HepG2 (cell line): ENCODE measurements at places on chromosomes 11 and 22.

GRCh38 chr11:69204941-69205742 is 49.4 kb downstream of the SMIM38 start:
- no peak for DNase-seq

DNA sequence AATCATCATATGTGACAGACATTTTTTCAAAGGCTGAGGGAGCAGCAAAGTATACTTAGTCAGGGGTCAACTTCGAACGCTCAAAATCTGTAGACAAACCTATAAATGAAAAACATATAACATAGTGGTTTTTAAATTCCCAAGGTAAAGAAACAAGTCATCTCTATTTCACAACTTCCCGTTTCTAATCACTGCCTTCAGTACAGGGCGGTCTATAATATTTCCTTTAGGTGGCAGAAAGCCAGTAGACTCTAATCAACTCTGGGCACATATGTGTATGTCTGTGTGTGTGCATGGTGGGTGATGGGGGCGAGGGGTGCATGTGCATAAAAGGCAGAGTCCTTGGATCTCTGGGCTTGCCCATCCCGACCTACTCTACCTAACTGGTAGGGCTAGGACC is 55.0 kb upstream of the ARFGAP3 start:
- no peak for DNase-seq

GRCh38 chr11:87892291-87892690 is 283.0 kb downstream of the RAB38 start:
- no peak for DNase-seq

DNA sequence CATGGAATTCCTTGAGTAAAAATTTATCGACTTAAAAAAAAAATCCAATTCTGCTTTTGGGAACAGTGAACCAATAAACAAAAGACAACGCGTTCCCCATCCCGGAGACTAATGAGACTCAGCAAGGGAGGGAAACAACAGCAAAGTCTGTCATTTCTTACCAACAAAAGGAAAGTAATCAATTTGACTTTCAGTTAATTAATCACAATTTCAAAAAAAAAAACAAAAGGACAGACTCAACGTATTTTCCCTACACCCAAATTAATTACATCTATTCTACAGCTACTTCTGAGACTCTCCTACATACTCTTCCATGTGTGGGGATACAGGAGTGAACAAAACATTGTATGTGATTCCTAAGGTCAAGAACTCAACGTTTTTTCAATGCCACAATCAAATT is 1.9 kb downstream of the RDX start:
- no peak for DNase-seq

DNA sequence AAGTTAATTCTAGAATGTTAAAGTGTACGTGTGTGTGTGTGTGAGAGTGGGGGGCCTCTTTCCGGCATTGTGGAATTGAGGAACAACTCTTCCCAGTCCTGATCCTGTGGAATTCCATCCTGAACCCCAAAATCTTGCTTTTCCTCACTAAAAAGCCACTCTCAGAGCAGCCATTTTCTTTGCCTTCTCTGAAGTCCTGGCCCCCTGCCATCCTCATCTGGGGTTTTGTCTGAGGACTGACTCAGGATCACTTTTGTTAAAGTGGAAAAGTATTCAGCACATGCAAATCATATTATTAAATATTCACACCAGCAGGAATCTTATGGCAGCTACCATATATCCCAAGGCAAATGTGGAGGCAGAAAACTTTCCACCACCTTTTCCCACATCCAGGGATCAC is 3.8 kb downstream of the SCN4B start:
- DNase-seq, result no peak

DNA sequence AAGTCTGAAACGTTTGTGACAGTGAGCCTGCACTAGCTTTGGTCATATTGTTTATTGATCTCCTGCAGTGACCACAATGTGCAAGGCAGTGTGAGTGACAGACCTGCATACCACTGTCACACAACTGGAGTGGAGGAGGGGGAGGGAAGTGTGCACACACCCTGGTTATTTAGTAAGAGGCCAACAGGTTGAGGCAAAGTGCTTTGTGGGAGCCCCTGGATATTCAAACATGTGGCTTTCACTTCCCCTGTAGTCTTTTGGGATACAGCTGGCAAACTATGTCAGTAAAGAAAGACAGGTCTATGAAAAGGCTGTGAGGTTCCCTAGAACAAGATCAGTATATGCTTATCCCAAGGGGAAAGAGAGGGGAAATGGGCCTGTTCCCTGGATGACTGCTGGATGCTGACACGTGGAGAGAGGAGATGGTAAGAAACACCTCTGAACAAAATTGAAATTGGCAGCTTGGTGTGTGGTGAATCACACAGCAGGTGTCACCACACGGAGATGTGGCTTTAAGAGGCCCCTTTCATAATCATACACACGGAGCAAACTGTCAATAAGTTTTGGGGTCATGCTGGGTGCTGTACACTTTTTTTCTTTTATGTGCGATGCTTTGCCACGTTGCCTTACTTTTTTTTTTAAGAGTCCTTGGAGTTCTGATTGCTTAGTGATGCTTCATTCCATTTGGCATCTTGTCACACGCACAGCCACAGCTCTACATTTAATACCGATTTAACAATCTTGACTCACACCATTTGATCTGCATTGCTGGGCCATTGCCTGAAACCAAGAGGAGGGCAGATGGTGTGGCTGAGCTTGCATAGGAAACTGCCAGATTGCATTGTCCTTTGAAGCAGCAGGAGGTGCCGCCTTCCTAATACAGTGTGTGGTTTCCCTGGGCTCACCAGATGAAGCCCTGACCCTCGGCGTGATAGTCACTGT is 11.3 kb downstream of the OSBP2 start:
- peak; percentile 13 for DNase-seq

- DNase-seq, result no peak
Observed at GRCh38 chr11:102685338-102685737, 20.2 kb downstream of the MMP27 start.

DNA sequence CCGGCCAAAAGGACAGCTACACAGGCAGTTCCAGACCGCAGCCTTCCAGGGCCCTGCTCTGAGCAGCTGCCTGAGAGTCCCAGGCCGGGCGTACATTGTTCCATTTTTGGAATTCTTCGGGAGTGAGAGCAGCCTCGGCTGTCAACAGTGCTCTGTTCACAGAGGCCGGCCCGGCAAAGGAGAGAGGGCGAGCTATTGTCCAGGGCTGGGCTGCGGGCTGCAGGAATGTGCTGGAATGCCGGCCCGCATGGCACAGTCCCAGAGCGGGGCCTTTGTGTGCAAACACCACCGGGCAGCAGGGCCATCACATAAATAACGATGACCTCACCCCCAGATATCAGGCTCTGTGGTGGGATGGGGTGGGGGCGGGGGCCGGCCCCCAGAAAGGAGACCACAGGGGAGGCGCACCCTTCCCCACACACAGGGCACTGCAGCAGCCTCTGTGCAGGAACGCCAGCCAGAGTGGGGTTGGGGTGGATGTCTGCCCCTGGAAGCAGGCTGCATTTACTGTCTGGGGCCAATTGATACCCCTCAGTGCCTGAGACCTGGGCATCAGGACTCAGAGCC is 15.8 kb downstream of the LINC01488 start:
- peak; percentile 97 for DNase-seq

DNA sequence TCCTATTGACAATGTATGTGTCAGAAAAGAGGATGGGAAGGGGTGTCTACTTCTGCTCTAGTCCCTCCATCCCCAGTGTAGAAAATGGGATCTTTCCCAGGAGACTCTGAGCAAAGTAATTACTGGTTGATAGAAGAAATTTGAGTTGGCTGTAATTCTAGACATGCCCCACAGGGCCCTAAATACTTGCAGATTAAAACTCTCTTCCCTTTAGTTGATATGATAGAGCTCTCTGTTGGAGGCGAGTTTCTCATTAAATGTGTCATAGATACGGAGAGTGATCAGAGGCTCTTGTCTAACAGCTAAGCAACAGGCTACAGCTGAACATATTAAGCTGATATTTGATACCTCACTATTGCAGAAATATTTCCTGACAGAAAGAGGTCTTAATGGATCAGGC is 32.9 kb downstream of the OR52E1 start:
- no peak for DNase-seq

DNA sequence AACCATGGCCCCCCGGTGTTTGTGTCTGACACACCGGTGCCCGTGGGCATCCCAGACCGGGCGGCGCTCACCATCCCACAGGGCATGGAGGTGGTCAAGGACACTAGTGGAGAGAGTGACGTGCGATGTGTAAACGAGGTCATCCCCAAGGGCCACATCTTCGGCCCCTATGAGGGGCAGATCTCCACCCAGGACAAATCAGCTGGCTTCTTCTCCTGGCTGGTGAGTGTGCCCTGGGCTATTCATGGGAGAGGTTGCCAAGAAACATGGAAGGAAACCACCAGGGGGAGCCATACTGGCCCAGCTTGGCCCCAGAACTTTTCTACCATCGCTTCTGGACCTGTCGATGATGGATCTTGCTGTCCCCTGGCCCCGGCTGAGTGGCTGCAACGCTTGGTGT is 36.5 kb downstream of the PRDM11 start:
- DNase-seq, result no peak

DNA sequence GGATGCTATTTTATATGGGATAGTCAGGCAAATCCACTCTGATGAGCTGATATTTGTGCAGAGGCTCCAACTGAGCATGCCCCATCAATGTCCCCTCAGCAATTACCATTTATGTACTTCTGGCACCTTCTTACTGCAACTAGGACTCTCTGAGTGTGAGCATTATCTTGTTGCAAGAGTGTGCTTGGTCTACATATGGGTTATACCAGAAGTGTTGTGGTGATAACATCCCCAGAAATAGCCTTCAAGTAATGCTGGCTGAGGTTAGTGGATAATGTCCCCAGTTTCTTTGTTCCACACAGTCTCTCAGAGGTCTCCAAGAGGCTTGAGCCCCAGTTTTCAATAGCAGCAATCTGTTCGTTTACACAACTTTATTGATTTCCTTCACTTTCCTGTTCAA is 408.6 kb downstream of the JRKL start:
- no peak for DNase-seq

GRCh38 chr22:38017272-38017920 is 33.0 kb upstream of the SOX10 start:
- DNase-seq, result no peak

DNA sequence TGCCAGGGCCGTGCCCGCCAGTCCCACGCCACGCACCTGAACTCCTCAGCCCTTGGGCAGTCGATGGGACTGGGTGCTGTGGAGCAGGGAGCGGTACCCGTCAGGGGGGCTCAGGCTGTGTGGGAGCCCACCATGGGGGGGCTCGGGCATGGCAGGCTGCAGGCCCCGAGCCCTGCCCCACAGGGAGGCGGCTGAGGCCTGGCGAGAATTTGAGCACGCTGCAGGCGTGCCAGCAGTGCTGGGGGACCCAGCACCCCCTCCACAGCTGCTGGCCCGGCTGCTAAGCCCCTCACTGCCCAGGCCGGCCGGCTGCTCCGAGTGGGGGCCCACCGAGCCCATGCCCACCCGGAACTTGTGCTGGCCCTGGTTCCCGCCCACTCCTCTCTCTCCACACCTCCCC is 56.8 kb downstream of the TMPRSS5 start:
- DNase-seq, result no peak

DNA sequence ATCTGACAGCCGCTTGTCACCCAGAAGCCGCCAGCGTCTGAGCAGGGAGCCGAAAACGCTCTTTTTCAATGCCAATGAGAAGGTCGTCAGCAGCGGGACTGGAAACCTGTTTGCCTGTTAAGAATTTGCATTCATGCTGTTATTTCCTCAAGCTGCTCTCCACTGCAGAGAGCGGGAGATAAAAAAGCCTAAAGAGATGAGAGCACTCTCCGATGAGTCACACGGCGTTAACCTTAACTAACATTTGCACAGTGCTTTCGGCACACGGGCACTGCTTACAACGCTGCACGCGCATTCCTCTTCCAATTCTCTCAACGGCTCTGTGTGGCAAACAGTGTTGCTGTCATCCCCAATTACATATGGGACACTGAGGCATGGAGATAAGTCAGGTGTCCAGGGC is 40.0 kb upstream of the RTL6 start:
- DNase-seq, result peak; percentile 3

- no peak for DNase-seq
Observed at GRCh38 chr11:102767800-102768199, 12.6 kb downstream of the MMP10 start.

GRCh38 chr11:80041136-80042000 is 600.5 kb upstream of the TENM4 start:
- no peak for DNase-seq
